ENCODE measurements at places on chromosomes 3 and 15.

DNA sequence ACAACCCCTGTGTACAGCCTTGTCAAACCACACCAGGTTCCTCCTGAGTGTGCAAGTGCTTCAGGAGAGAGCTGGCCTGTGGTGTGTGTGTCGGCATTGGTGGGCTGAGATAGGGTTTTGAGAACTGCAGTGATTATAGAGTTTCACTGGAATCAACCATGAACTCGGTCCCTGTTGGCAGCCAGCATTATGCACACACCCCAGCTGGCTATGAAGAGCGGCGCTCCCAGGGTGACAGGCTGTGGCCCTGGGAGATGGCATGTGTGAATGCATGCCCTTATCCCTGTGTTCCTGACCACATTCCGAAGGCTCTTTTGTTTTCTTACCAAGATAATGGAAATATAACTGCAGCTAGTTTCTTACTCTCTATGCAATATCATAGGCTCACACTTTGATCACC is 101.8 kb downstream of the SNRK start:
- no peak for DNase-seq

- DNase-seq = no peak
Observed at GRCh38 chr3:37918627-37919026, 56.9 kb downstream of the CTDSPL start.

DNA sequence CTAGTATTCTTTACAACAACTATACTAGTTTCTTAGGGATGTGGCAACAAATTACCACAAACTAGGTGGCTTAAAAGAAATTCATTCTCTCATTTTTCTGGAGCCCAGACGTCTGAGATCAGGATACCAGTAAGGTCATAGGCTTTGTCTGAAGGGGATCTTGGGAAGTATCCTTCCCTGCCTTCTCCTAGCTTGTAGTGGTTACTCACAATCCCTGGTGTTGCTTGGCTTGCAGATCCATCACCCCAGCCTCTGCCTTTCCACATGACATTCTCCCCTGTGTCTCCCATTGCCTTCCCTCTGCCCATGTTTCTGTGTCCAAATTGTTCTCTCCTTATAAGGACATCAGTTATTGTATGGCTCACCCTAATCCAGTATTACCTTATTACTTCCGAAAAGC is 24.3 kb upstream of the CLDN1 start:
- no peak for DNase-seq

DNA sequence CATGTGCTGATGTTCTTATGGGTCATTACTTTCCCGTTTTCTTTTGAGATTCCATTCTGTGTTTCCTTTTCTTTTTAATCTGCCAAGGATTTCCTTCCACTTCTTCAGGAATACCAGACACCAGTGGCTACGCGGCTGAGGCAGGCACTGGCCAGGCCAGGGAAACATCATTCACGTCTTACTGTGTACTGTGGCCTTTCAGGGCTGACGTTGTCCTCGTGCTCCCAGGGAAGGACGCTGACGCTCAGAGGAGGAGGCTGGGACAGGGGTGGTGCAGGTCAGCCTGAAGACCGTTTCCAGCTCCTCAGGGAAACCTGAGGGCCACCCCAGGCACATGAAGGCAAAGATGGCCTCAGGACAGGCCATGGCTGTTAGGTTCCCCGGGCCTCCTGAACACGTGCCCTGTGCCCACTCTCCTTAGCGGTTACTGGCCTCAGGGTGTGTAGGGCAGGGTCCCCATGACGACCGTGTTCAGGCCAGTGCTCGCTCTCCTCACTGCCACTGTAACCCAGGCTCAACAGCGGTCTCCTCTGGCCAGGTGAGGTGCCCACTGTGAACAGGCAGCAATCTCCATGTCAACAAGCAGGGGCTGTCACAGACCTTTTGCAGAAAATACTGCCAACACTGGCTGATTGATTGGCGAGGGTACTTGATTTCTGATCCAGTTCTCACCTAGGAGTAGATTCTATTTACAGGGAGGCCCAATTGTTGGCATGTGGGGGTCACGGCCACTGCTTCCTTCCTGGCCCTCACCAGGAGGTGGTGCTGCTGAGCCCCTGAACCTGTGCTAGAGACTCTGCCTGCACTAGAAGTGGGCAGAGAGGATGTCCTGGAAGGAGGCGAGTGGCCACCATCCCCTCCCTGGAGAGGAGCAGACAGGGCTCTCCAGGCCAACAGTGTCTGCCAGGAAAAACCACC is 169.5 kb downstream of the ATP10A start:
- peak; percentile 56 for DNase-seq

DNA sequence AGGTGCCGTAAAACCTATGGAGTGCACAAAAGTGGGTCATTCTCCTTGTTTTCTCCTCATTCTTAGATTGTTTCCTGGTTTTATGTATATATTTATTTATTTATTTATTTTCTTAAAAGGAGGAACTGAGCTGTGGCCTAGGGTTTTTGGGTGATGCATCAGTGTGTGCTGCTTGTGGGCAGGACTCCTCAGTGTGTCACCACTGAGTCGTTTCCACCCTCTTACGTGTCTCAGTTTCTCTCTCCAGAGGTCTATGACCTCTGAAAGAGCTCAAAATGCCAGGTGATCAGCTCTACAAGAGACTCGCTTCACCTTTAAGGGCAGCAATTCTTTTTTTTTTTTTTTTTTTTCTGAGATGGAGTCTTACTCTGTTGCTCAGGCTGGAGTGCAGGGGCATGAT is 72.9 kb downstream of the CD200 start:
- DNase-seq = no peak

DNA sequence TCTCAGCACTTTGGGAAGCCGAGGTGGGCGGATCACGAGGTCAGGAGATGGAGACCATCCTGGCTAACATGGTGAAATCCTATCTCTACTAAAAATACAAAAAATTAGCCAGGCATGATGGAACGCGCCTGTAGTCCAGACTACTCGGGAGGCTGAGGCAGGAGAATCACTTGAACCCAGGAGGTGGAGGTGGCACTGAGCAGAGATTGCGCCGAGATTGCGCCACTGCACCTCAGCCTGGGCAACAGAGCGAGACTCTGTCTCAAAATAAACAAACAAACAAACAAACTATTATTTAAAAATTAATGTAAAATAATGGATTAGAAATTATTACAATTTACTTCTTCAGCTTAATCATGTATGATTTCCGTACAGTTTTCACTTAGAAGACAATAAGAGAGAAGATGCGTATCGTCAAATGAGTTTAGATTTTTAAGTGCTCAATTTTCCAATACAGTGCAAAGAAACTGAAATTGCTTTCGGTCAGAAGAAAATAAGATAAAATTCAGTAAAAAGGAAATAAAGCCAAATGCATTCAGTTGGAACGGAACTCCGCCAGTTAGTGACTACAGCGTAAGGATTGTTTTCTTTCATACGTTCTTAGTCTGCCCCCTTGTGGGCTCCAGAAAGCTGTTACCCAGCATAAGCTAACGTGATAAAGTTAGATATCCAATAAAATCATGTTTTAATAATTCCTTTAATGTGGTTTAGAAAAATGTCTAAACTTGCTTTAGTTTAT is 24.8 kb downstream of the AADAC start:
- peak; percentile 96 for DNase-seq

DNA sequence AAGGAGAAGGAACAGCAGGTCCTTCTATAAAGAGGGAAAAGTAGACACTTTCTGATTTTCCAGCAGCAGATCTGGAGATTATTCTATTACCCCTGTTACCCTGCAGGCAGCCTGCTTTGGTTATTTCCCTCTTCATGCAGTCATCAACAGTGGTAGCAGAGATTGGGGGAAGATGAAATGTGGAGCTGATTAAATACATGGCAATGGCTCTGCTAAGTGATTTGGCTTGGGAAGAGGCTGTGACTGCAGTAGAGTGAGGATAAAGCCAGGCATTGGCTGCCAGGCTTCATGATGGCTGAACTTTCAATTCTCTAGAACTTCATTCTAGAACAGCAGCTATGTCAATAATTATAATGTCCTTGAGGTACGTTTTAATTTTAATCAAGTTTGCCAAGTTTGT is 29.1 kb downstream of the PTX3 start:
- DNase-seq = no peak

All from HT-29 (cell line).